ENCODE measurements at places on chromosomes 3 and 15.

GRCh38 chr3:128339491-128340012, 127.1 kb downstream of the DNAJB8 start:
- DNase-seq = no peak

- no peak for DNase-seq
Measured at GRCh38 chr15:56017920-56018319, 24.5 kb upstream of the NEDD4 start.

GRCh38 chr3:18513091-18513490, 88.0 kb upstream of the SATB1 start:
- DNase-seq = no peak

DNA sequence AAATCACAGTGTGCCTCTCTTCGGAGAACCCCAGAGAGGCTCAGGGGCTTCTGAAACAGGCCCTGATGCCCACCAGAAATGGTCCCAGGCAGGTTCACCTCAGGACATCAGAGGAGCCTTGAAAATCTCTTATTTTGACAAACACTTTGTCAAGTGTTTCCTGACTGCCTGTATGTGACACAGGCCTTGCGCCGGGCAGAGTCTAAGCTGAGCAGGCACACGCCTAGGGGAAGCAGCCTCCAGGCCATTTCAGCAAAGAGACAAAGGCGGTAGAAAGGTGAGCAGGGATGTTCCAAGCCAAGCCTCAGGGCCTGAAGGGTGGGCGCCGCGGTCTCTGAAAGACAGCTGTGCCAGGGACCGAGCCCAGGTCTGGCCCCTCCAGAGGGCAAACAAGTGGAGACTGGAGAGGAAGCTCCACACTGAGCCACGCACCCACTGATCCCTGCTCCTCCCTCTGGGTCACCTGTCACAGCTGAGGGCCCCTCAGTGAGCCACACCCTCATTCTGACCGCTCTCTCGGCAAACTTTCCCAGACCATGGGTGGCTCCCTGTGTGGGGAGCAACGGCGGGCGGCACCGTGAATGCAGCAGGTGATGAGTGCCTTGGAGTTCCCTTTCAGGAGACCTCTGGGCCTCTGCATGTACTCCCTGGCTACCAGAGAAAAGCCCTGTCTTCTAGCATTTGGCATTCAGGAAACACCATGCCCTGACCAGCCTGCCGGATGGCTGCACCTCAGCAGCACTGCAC, 136.1 kb downstream of the ADAMTS17 start:
- DNase-seq = no peak

DNA sequence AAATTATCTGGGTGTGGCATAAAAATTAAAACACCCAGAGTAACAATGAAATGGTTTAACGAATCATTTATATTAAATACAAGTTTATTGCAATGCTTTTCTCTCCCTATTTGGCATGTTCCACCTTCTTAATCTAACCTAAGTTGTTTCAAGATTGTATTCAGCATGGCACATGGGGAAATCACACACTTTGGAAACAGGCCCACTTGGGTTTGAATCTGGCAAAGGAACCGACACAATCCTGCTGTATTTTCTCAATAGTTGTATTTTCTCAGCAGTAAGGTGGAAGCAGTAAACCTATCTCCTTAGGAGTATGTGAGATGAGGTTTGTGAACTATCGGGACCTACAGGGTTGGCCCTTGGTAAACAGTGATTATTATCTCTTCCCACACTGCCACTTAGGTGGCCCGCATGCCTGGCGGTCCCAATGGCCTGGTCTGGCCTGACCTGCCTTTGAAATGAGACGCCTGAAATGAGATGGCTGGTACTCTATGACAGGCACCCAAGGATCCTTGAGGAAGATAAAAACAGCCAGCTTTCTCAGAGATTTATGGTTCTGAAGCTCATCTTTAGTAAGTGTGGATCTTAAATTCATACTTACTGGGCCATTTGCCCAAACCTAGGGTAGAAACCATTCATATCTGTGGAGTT, 45.3 kb upstream of the VILL start:
- DNase-seq = no peak

DNA sequence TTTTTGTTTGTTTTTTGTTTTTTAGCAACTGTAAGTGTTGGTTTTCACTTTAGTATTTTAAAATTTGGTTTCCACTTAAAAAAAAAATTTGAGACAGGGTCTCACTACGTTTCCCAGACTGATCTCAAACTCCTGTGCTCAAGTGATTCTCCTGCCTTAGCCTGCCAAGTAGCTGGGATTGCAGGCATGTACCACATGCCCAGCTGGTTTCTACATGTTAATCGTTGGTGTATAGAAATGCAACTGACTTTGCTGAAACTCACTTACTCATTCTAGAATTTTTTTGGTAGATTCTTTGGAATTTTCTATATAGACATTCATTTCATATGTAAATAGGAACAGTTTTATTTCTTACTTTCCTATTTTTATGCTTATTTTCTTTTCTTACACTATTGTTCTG, 244.7 kb upstream of the MRPL3 start:
- DNase-seq = no peak

- peak; percentile 48 for DNase-seq
Measured at GRCh38 chr15:61051569-61052031, 177.5 kb downstream of the RORA start.

- no peak for DNase-seq
Measured at GRCh38 chr15:44573386-44573785, 36.4 kb downstream of the EIF3J start.

Measured in kidney (tissue), 22 donors.